ENCODE measurements at places on chromosomes 7 and 10. TPM values are rescaled to one million over a fixed set of nuclear protein-coding genes. Genes with fewer than 3 reads are reported as not detected.

DNA sequence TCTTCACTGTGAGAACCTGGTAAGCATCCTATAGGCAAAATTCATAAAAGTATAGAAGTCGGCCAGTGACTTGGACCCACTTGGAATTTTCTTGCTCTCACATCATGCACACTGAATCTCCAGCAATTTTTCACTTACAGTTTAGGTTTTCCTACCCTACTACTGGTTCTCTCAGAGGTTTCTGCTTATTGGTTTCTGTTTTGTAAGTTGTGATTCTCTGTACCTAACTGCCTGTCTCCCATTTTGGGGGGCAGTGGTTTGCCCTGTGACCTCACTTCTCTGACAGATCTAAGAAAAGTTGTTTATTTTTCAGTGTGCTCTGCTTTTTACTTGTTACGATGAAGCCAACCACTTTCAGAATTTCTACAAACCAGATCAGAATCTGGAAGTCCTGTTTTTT, 158.1 kb downstream of the CFTR start:
- no peaks in the 10 kb centered on the region for H3K4me1 ChIP-seq
- no peak overlapping the region for H3K27ac ChIP-seq
- no peak overlapping the region for H3K4me3 ChIP-seq
- no peaks in the 10 kb centered on the region for H3K27me3 ChIP-seq
- no peak for DNase-seq

The GHRHR gene
- total RNA-seq: not detected

The UNCX gene
- not detected for total RNA-seq

The SNCG gene
- 13.5 TPM for total RNA-seq

The ATOH7 gene
- not detected for total RNA-seq

DNA sequence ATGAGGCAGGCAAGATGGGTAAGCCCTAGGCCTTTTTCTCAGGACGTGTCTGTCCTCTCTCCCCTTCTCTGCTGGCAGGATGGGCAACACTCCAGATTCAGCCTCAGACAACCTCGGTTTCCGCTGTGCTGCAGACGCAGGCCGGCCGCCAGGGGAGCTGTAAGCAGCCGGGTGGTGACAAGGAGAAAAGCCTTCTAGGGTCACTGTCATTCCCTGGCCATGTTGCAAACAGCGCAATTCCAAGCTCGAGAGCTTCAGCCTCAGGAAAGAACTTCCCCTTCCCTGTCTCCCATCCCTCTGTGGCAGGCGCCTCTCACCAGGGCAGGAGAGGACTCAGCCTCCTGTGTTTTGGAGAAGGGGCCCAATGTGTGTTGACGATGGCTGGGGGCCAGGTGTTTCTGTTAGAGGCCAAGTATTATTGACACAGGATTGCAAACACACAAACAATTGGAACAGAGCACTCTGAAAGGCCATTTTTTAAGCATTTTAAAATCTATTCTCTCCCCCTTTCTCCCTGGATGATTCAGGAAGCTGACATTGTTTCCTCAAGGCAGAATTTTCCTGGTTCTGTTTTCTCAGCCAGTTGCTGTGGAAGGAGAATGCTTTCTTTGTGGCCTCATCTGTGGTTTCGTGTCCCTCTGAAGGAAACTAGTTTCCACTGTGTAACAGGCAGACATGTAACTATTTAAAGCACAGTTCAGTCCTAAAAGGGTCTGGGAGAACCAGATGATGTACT, 13.1 kb downstream of the PHKG1 start:
- peak overlapping the region; percentile 86 for H3K27ac ChIP-seq
- H3K36me3 ChIP-seq: peaks cover 22% of the 10 kb centered on the region
- H3K4me1 ChIP-seq: peaks cover 41% of the 10 kb centered on the region
- no peaks in the 10 kb centered on the region for H3K27me3 ChIP-seq

The ZNF394 gene
- total RNA-seq: 20.8 TPM

The CHAT gene
- not detected for total RNA-seq

The SLC29A3 gene
- total RNA-seq: 1.4 TPM

DNA sequence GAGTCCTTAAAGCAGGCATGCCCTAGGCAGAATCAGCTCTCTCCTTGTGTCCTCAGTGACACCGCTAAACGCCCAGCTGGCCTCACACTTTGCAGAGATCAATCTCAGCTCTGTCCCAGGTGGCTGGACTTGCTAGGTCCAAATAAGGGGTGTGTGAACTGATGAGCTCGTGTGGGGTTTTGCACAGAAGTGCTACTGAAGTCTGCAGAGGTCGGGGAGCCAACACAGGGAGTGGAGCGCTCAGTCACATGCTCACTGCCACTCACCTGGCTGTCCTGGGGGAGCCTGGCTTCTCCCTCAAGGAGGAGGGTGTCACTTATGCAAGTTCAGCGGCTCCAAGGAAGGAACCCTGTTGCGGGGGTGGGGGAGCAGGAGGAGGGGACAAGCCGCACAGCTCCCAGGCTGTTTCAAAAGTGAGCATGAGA, 2.0 kb downstream of the ELN start:
- H3K27ac ChIP-seq: peak overlapping the region; percentile 90
- no peaks in the 10 kb centered on the region for H3K36me3 ChIP-seq
- H3K4me3 ChIP-seq: peak overlapping the region; percentile 65
- H3K27me3 ChIP-seq: no peaks in the 10 kb centered on the region
- DNase-seq: no peak
- peaks cover 72% of the 10 kb centered on the region for H3K4me1 ChIP-seq

The FRMD4A gene
- 19.5 TPM for total RNA-seq

The ZNF511 gene
- 40.5 TPM for total RNA-seq

The RASSF4 gene
- total RNA-seq: 118 TPM

- no peak overlapping the region for H3K27ac ChIP-seq
- no peak overlapping the region for H3K4me3 ChIP-seq
- H3K4me1 ChIP-seq: no peaks in the 10 kb centered on the region
- no peaks in the 10 kb centered on the region for H3K27me3 ChIP-seq
- H3K36me3 ChIP-seq: peaks cover 3% of the 10 kb centered on the region
These were observed 27.2 kb downstream of the CYP2W1 start for GRCh38 chr7:1010226-1010625.

DNA sequence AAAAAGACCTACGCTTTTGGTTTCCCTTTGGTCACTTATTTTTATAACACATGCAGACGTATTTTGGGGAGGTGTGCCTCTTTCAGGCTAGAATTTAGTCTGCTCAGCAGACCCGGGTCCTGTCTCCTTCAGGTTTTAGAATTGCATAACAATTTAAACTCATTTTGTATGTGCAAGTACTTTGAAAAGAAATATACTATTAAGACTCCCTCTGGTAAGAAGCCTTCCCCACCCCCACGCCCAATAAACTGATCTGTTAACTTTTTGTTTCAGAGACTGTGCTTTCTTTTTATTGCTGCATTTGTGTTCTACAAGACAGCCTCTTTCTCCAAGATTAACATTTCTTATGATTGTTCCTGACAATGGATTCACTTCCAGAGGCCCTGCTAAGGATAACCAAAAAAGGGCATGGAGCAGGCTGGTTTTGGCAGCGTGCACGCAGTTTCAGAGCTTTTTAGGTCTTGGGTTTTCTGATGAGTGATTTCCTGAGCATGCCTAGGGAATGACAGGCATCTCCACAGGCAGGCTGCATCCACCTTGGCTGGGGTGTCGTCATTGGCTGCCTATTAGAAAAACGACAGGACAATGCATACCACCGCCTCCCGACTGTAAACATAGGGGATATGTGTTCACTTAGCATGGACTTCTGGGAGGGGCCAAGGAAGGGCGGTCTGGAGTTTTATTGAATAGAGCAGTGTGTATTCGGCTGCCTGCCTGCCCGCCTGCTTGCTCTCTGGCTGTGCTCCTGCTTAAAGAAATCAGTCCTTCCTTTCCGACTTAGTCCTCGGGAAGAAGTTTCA, at the start of gene CALD1:
TSS of gene CALD1 (plus strand) at position 694 of the 800 bp plus-strand sequence. CDS start 88,100 bp downstream, outside the sequence.
- peak within 1 kb of the TSS; percentile 66 for H3K4me3 ChIP-seq
- no peaks in the 10 kb centered on the region for H3K27me3 ChIP-seq
- no peaks in the 10 kb centered on the region for H3K4me1 ChIP-seq
- peak; percentile 82 for DNase-seq
- H3K36me3 ChIP-seq: no peaks in the 10 kb centered on the region
- peak within 1 kb of the TSS; percentile 89 for H3K27ac ChIP-seq

GRCh38 chr7:75920431-75921161, 5.6 kb downstream of the POR start:
- H3K4me1 ChIP-seq: peaks cover 49% of the 10 kb centered on the region
- no peak overlapping the region for H3K4me3 ChIP-seq
- H3K27me3 ChIP-seq: no peaks in the 10 kb centered on the region
- DNase-seq: no peak
- H3K36me3 ChIP-seq: no peaks in the 10 kb centered on the region
- no peak overlapping the region for H3K27ac ChIP-seq

DNA sequence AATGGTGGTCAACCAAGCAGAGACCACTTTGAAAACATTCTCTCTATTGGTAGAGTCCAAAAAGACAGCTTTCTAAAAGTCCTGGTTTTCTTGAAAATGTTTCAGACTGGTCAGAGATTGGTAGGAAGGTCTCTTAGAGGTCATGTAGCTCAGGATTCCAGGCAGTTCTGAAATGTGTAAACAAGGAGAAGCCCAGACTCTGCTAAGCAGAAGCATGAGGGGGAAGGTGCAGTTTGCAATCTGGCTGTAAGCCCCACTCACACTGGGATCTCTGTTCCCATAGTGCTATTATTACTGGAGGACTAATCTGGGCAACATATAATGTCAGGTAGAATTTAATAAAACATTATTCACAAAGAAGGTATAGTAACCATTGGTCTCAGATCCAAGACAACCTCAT, 101.1 kb downstream of the MAGI2 start:
- H3K4me3 ChIP-seq: no peak overlapping the region
- H3K36me3 ChIP-seq: no peaks in the 10 kb centered on the region
- H3K27me3 ChIP-seq: no peaks in the 10 kb centered on the region
- no peak overlapping the region for H3K27ac ChIP-seq
- peaks cover 13% of the 10 kb centered on the region for H3K4me1 ChIP-seq

DNA sequence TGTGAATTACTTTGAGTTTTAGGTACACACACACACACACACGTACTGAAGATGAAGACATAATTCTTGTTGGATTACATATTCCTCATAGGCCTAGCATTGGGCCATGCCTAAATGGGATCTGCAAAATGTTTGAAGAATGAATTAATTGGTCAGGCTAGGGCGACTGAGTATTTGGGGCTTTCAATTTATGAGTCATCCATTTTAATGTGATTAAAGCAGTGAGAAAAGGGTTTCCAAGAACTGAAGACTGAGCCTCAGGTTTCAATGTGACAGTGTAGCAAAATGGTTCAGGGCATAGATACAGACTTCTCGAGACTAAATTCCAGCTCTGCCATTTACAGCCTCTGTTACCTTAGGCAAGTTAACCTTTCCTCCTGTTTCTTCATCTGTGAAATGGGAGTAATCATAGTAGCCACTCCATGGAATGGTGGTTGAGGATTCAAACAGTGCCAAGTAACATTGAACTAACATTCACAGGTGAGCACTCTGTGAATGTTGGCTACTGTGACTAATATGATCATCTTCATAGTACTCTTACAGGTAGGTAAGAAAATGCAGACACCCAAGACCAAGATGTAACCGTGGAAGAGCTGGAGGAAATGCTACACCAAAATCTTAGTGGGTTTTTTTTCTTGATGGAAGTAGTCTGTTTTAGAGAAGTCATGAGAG, 7.6 kb downstream of the BPGM start:
- no peak for DNase-seq
- H3K27ac ChIP-seq: no peak overlapping the region
- H3K27me3 ChIP-seq: no peaks in the 10 kb centered on the region
- H3K36me3 ChIP-seq: no peaks in the 10 kb centered on the region
- H3K4me3 ChIP-seq: no peak overlapping the region

The WAC gene
- total RNA-seq: 104 TPM

DNA sequence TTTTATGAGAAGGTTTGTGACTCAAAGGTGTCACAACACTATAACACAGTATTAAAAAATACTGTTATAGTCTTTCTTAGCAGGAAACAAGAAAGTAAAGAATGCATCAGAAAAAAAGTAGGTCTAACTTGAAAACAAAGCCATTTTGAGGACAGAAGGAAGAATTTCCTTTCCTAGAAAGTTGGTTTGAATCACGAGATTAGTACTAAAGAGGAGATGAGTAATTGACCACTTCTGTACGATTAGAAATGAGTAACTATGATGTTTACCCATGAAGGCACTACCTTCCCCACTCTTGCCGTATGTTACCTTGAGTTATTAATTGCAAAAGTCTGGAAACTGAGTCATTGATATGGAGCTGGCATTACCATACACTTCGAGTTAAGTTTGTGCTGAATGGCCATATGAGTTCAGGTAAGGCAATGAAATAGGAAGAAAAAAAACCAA, 65.2 kb downstream of the FAM185A start:
- H3K27ac ChIP-seq: no peak overlapping the region
- no peak for DNase-seq
- H3K4me3 ChIP-seq: no peak overlapping the region
- H3K4me1 ChIP-seq: peaks cover 22% of the 10 kb centered on the region
- no peaks in the 10 kb centered on the region for H3K36me3 ChIP-seq

DNA sequence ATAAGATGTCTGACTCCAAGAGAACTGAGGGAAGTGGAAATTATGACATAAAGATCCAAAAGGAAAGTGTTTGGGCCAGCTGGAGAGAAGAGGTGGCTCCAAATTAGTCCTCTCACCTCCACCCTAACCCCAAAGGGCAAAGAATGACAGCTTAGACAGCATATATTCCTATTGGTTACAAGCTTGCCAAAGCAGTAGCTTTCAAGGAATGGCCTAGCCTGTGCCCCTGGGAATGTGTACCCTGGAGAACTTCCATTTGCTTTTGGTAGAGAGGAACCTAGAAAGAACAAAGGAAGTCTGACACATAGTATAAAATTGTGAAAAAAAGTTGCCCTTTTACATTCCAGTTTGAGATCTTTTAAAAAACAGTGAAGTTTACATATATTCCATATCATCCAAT, 11.2 kb upstream of the NRG3 start:
- H3K4me3 ChIP-seq: no peak overlapping the region
- H3K36me3 ChIP-seq: no peaks in the 10 kb centered on the region
- H3K4me1 ChIP-seq: no peaks in the 10 kb centered on the region
- H3K27ac ChIP-seq: no peak overlapping the region
- no peak for DNase-seq
- no peaks in the 10 kb centered on the region for H3K27me3 ChIP-seq

The VSTM2A gene
- not detected for total RNA-seq

DNA sequence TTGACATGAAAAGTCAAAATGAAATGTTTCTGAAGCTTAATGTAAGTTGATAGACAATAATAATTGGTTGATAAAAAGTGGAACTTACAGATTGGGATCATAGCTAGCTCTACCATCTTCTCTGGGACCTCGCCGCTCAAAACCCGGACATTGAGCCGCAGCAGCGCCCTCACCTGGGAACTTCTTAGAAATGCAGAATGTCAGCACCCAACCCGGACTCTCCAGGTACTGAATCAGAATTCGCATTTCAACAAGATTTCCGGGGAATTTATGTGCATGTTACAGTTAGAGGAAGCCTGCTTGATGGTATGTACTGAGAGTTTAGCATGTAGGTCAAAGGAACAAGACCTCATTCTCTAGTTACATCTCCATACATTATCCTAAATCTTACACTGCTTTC, 36.7 kb upstream of the ABLIM1 start:
- DNase-seq: no peak
- H3K27ac ChIP-seq: peak overlapping the region; percentile 44
- H3K36me3 ChIP-seq: no peaks in the 10 kb centered on the region
- no peaks in the 10 kb centered on the region for H3K27me3 ChIP-seq
- H3K4me3 ChIP-seq: no peak overlapping the region
- H3K4me1 ChIP-seq: peaks cover 48% of the 10 kb centered on the region

The OR6B1 gene
- total RNA-seq: not detected

The GBX1 gene
- 0.50 TPM for total RNA-seq
